ENCODE measurements at places on chromosomes 1 and 21. TPM values are rescaled to one million over a fixed set of nuclear protein-coding genes. Genes with fewer than 3 reads are reported as not detected.

CHIA gene
- not detected for total RNA-seq

C8A gene
- total RNA-seq: not detected

PGBD5 gene
- total RNA-seq: not detected

ZFP69B gene
- total RNA-seq: 4.4 TPM

ANGPTL3 gene
- not detected for total RNA-seq

DNM3 gene
- total RNA-seq: 1.7 TPM

FCER1G gene
- 2.9 TPM for total RNA-seq

DAB1 gene
- 0.94 TPM for total RNA-seq

CFH gene
- 1.4 TPM for total RNA-seq

RGSL1 gene
- not detected for total RNA-seq

OLFML2B gene
- total RNA-seq: not detected

IL10 gene
- not detected for total RNA-seq

GBP7 gene
- total RNA-seq: 0.39 TPM

PIK3C2B gene
- total RNA-seq: 40.2 TPM

PLA2G2D gene
- not detected for total RNA-seq

B4GALT3 gene
- total RNA-seq: 43.6 TPM

NGF gene
- not detected for total RNA-seq

MEGF6 gene
- 30.2 TPM for total RNA-seq

SLC25A34 gene
- 1.9 TPM for total RNA-seq

HES3 gene
- total RNA-seq: not detected

SLC25A24 gene
- 21.7 TPM for total RNA-seq

TMPRSS15 gene
- not detected for total RNA-seq

Data from activated naive CD4-positive, alpha-beta T cell treated with anti-CD3 and anti-CD28 coated beads, Interleukin-2, amount 10 ng/mL, durations not matched to agents 5 hours and 36 hours (primary cell).